CD4-positive, alpha-beta memory T cell (primary cell): ENCODE measurements at places on chromosomes 11 and 22.

- DNase-seq = no peak
Observed at GRCh38 chr11:121412000-121412587, 40.0 kb upstream of the SORL1 start.

GRCh38 chr11:134124660-134125451, 56.0 kb downstream of the JAM3 start:
- no peak for DNase-seq

DNA sequence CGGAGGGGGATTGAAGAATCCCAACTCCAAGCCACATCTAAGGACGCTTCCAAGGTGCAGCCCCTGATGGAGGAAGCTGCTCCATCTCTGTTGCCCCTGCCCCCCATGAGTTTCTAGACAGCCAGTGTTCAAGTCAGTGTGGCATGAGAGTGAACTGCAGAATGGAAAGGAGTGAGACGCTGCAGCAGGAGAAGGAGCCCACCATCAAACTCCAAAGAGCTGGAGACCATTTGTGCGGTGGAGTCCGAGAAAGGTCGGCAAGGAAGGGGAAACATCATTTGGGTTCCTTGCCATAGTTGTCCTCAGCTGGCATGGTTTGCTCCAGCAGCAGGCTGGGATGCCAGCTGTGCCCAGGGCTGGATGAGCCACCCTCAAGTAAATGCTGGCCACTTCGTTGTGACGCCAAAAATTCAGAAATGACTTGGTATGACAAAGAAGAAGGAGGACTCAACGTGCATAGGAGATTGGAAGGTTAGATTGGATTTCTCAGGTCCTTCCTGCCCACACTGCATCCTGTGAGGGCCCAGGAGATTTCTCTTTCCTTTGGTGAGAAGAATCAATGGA, 16.4 kb downstream of the APOL2 start:
- DNase-seq = no peak

- DNase-seq = no peak
Observed at GRCh38 chr11:32390712-32391111, 44.6 kb downstream of the WT1 start.

DNA sequence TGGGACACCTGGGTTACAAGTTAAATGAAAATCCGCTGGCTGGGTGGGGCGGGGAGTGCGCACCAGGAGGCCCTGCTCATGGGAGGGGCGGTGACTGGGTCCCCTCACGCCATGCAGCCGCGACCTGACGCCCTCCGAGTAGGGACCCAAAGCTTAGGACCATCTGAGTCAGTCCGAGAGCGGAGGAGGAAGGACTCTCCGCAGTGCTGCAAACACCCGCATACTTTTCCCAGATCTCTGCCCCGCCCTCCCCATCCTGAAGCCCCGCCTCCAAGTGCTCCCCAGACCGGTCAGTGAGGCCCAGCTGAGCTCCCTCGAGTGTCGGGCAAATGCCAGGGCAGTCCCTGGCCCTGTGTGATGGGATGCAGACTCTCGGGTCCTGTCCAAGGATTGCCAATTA, 6.6 kb upstream of the FLI1 start:
- no peak for DNase-seq

DNA sequence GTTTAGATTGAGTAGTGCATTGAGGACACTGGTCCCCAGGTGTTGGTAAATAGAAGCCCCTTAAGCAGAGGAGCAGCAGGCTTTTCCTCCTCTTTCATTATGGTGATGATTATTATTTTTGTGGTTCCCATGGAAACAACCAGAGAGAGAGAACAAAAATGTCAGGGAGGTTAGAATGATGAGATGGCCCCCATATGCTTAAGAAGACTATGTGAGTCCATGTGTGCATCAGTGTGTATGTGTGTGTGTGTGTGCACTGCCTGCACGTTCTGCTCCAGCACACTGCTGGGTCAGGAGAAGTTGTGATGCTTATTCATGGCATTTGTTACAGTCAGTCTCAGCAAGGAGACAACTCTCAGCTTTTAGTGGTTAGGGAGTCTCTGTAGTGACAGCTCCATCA, 724.2 kb downstream of the NTM start:
- DNase-seq = no peak

GRCh38 chr11:76307396-76307795, 73.5 kb downstream of the THAP12 start:
- DNase-seq = no peak

GRCh38 chr11:117824571-117825537, at the start of gene FXYD2:
Gene FXYD2 (minus strand): TSS chr11:117824744. CDS start chr11:117824678, 66 bp downstream.
- DNase-seq = no peak

GRCh38 chr22:19687561-19688300, 26.6 kb upstream of the SEPTIN5 start:
- no peak for DNase-seq

GRCh38 chr22:36541831-36542411, 13.0 kb upstream of the EIF3D start:
- DNase-seq = no peak

GRCh38 chr11:123286761-123287160, 91.7 kb upstream of the CLMP start:
- DNase-seq = no peak

- DNase-seq = no peak
Observed at GRCh38 chr11:6319001-6319703, 1.1 kb downstream of the CAVIN3 start.

GRCh38 chr11:133600306-133600705, 68.0 kb upstream of the OPCML start:
- no peak for DNase-seq

- DNase-seq = no peak
Observed at GRCh38 chr11:114564831-114565230, 5.2 kb upstream of the NXPE1 start.

- DNase-seq = no peak
Observed at GRCh38 chr11:120151536-120151935, 13.6 kb upstream of the TRIM29 start.

- no peak for DNase-seq
Observed at GRCh38 chr22:35465109-35465701, 65.3 kb downstream of the MCM5 start.

DNA sequence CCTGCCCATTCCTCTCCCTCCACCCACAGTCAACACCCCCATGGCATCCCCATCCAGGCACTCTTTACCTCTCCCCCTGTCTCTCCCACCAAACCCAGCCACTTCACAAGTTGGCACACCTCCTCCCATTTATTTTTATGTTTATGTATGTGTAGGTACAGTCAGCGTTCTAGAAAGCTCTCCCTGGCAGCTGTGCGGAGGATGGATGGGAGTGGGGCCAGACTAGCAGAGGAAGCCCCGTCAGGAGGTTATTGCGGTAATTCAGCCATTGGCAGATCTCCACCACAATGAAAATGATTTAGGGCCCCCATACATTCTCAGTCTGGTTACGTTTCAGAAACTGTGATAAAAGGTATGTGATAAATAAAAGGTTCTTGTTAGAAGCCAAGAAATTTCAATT, 51.3 kb downstream of the BTG4 start:
- no peak for DNase-seq

DNA sequence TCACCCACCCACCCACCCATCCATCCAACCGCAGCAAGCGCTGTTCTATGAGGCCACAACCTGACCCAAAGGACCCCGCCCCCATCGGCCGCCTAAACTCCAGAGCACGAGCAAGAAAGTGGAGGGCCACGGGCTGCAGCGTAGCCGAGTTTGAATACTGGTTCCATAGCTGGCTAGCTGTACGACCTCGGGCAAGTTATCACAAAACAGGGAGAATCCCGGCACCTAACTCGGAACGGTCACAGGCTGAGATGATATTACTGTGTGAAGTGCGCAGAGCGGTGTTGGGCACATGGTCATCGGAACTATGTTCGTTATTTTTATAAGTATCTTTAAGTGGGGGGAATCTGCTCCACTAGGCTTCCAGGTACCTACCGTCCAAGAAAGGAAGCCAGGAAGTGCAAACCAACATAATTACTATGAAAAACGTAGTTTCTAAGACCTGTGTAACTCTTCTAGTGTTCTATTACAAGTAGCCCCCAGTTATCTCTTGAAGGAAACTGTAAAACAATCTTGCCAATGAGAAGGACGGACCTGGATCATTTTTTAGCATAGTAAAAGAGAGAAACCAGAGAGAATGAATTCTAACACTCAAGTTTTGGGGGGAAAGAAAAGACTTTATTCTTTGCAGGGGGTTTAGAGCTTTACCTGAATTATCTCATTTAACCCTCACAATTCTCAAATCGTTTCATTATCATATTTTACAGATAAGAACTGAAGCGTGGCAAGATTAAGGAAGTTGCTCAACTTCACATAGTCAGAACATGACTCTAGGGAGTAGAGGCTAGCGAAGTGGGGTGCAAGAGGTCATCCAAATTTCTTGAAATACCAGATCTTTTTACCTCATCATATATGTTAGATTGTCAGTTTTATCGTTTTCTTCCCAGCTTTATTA, 663 bp upstream of the BUD13 start:
- no peak for DNase-seq

DNA sequence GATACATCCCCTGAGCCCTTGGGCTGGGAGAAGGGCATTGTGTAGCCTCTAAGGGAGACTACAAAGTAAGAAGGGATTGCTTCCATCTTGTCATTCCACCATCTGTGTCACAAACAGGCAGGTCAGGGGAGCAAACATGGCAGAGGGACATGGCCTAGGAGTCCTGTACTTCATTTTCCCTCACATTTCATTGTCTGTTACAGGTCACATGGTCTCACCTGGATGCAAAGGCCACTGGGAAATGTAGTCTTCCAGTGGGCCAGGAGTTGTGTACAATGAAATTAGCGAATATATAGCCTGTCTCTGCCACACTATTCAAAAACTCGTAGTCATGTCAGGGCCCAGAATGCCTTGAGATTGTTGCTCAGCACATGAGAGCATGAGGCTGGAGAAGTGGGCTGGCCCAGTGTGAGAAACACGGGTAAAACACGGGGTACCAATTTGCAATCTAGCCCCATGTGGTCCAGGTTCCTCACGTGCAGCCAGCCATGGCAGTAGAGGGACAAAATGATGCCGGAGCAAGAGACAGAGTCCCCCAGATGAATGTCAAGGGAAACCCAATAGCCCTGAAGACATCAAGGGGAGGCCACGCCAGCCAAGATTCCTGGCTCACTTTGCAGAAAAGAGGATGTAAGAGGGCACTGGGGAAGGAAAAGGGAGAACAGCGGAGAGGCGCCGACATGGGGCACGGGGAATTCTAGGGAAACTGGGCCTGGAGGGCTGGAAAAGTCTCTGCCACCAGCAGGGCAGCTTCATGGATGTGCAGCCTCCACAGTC, 47.7 kb upstream of the EMID1 start:
- DNase-seq = no peak

DNA sequence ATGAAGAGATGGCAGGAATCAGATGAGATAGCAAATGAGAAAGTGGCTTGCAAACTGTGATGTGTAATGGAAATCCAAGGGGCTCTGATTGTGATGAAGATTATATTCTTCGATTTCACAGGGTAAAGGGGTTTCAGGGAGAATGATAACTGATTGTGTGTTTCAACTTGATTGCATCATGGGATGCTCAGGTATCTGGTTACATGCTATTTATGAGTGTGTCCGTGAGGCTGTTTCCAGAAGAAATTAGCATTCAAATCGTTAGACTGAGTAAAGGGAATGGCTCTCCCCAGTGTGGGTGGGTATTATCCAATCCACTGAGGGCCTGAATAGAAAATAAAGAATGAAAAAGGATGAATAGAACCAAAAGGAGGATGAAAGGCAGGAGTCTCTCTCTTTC, 278.7 kb upstream of the LARGE1 start:
- DNase-seq = no peak

DNA sequence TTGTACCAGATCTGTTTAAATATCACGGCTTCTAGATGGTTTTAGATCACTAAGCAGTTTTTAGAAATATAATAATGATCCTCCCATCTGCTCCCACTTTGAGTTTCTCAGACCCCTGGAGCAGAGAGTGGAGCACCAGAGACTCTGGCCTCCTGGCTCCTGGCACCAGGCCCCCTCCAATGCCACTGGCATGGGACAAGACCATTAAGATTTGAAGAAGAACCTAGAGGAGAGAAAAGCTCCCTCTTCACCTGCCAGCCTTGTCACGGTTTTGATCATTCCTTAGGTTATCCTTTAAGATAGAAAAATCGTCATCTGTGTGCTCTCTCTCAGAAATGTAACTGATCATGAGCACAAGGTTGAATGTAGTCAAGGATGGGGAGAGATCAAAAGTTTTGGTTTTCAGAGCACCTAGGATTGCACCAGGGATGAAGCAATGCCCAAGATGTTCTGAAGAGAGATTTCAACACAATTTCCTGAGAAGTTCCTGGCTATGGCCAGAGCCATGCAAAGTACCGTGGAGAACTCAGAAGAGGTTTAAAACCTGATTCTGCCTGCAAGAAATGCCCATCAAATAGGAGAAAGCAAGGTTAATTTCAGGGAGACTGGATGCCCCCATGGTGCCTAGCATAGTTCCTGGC, 22.2 kb downstream of the IL10RA start:
- DNase-seq = no peak

DNA sequence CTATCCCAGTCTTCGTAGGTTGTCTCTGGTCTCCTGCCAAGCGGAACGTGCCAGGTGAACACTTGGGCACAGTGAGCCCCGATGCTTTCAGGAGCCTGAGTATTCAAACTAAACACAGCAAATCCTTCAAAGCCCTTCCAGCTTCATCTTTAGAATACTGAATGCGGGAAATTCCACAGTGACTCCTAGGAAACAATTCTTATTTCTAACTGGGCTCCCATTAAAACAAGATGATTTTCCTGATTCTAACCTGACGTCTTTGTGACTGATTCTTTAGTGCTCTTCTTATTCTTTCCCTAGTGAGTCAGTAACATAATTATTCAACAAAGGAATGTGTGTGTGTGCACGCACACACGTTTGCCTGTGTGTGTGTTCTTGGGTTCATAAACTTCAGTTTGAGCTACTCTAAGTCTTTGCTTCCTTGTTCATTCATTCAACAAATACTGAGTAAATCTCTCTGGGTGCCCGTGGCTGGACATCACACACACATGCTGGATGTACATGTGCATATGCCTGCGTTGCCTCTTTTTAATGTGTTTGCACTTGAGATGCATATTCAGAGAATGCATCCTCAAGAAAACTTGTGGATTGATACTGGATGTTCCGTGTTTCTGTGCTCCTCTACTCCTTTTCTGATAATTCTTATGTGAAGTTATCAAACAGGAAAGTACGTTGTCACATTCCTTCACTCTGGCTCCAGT, 134.5 kb downstream of the WNT7B start:
- no peak for DNase-seq

DNA sequence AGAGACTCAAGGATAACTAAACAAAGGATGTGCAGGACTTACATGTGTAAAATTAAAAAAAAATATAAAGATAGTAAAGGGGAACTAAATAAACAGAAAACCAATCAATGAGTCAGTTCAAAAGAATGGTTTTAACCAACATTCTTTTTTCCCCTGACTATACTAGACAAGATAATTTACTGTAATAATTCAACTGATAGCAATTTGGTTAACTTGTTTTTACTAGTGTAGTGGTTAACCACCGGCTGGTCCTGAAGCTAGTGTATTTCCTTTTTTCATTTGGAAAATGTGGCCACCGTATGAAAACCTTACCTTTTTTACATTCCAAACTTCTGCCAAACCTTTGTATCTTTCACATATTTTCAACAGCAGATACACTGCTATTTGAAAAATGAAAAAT, 123.1 kb downstream of the ARHGAP42 start:
- no peak for DNase-seq
